Cardiac septum (tissue), 1 donor: ENCODE measurements at places on chromosomes 4 and X. TPM values are rescaled to one million over a fixed set of nuclear protein-coding genes. Genes with fewer than 3 reads are reported as not detected.

Gene GYPA
- total RNA-seq = 0.48 TPM

Gene OTUD5
- 29.1 TPM for total RNA-seq

Gene CXCL8
- total RNA-seq = 1.2 TPM

Gene PCDH19
- total RNA-seq = 0.54 TPM

Gene XAGE2
- not detected for total RNA-seq

Gene CXCL3
- 0.43 TPM for total RNA-seq

Gene CFAP47
- not detected for total RNA-seq

Gene RHOXF2B
- total RNA-seq = not detected

Gene CSAG3
- total RNA-seq = not detected

Gene PHOX2B
- not detected for total RNA-seq

Gene ZDHHC15
- total RNA-seq = 2.0 TPM

Gene ADH1A
- not detected for total RNA-seq

Gene MAGEA2
- total RNA-seq = not detected

Gene PF4V1
- not detected for total RNA-seq

Gene GCNA
- total RNA-seq = 1.4 TPM

Gene EFHC2
- 4.3 TPM for total RNA-seq

Gene EXOC1L
- total RNA-seq = not detected

Gene SYNPO2
- 316 TPM for total RNA-seq

Gene KLHL2
- total RNA-seq = 13.1 TPM

Gene GRK4
- total RNA-seq = 13.5 TPM

Gene RHOXF1
- total RNA-seq = not detected

Gene KLB
- 0.05 TPM for total RNA-seq

Gene F8A2
- not detected for total RNA-seq

Gene SLC9B2
- 6.4 TPM for total RNA-seq

Gene HPSE
- total RNA-seq = 0.97 TPM

Gene RS1
- not detected for total RNA-seq

Gene SH3BGRL
- total RNA-seq = 23.8 TPM

Gene MAB21L2
- 0.19 TPM for total RNA-seq

Gene TEX13B
- not detected for total RNA-seq

Gene RAB41
- not detected for total RNA-seq

Gene RASL11B
- total RNA-seq = 23.8 TPM

Gene MID2
- 5.6 TPM for total RNA-seq

Gene LPAR4
- 0.40 TPM for total RNA-seq

Gene BEX5
- not detected for total RNA-seq

Gene PLP1
- 2.2 TPM for total RNA-seq

Gene AKAP4
- total RNA-seq = not detected

Gene RTL9
- total RNA-seq = 0.35 TPM

Gene PLAC1
- total RNA-seq = not detected

Gene SHISA3
- total RNA-seq = 0.46 TPM

Gene PYURF
- total RNA-seq = 50.8 TPM

Gene HELT
- total RNA-seq = not detected

Gene BCORL1
- 9.8 TPM for total RNA-seq

Gene VGLL1
- not detected for total RNA-seq

Gene MAGEA12
- not detected for total RNA-seq

Gene FAAH2
- 0.19 TPM for total RNA-seq

Gene IL9R
- 0.11 TPM for total RNA-seq

Gene RBM46
- total RNA-seq = 0.13 TPM

Gene ELF2
- total RNA-seq = 31.0 TPM

Gene ADH1B
- 12.6 TPM for total RNA-seq

Gene ENPP6
- 0.05 TPM for total RNA-seq

Gene LIMCH1
- total RNA-seq = 291 TPM

Gene ATP1B4
- total RNA-seq = 16.9 TPM

Gene CCKAR
- not detected for total RNA-seq

Gene SOWAHD
- total RNA-seq = not detected

Gene TLR10
- total RNA-seq = 0.22 TPM

Gene SLBP
- total RNA-seq = 12.1 TPM

Gene MCF2
- 0.65 TPM for total RNA-seq

Gene PAGE2B
- not detected for total RNA-seq

Gene NIPAL1
- 0.43 TPM for total RNA-seq

Gene TLR3
- total RNA-seq = 2.3 TPM
